ENCODE measurements at places on chromosomes 4 and X.

DNA sequence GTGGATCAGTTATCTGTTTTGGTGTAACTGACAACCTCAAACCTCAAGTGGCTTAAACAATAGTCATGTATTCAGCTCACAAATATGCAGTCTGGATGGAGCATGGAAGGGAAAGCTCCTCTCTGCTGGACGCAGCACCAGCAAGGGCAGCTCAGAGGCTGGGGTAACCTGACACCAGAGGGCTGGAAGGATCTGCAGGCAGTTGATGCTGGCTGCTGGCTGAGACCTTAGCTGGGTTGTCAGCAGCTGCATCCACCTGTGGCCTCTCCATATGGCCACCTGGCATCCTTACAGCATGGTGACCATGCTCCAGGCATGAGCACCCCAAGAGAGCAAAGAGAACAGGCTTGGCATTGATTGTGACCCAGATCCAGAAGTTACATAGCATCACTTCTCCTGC is 46.7 kb downstream of the ENPP6 start:
- DNase-seq: peak; percentile 54

DNA sequence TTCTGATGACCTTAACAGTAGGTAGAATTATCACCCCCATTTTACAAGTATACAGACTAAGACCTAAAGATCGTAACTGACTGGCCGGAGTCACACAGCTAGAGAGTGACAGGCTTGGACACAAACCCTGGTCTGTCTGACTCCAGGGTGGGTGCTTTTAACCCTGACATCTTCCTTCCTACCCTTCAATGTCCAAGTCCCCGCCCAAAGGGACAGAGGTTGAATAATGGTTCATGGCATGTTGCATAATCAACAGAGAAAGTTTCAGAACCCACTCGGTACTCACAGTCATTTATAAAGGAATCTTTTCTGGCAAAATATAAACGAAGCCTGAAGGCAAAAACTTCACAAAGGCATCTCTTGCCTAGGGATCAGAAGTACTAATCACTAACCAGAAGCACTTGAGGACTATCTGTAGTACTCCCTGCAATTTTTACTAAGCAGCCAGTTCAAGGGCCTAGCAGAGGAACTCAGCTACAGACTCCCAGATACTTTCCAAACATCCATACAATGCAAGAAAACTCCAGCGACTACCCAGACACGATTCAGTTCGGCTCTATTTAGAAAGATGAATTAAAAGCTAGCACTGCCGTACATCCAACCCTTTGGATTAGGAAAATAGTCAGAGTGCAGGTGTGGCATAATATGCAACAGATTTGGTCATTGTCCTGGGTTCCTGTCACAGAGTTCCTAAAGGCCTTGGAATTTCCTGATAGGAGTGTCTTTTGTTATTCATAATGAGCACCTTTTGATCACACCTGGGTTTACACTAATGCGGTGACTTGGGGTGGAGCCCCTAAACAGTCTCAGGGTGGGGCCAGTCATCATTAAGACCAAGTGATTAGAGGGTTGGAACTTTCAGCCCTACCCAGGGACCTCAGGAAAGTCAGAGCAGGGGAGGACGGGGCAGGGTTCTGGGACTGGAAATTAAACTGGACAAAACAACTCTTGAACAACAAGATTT is 44.0 kb downstream of the RELL1 start:
- no peak for DNase-seq

GRCh38 chr4:16140879-16141249 is 57.0 kb upstream of the PROM1 start:
- DNase-seq: peak; percentile 91

GRCh38 chr4:41212616-41213203 is 1.6 kb downstream of the APBB2 start:
- peak; percentile 74 for DNase-seq

DNA sequence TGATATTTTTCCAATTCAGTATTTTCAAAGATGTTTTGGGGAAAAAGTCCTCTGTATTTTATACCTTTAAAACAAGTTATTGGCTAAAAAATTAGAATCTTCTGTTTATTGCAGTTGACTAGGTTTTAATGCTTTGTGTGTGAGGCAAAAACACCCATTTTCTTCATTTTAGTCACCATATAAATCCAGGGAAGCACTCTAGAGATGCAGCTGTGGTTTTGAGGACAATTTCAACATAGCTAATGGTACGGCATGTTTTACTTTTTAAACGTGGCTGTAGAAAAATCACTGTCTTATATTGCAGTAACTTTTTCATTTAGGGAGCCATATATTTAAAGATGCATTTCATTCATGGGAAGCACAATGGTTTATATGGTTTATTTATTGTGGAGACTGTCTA is 129.1 kb upstream of the PITX2 start:
- DNase-seq: no peak

DNA sequence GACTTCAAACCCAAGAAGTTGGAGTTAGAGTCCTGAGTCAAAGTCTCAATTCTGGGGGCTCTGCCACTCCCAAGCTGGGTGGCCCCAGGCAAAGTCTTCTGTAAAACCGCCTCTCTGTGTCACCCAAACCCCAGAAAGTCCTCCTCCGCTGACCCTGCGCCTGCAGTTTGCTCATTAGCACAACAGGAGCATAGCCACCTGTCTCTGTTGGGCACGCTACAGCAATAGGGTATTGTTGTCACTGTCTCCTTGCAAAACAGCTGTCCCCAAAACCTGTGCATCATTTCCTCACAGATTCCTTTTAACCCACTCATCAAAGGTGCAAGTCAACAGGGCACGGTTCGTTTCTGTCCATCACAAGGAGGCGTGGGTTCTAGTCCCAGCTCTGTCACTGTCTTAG is 8.0 kb upstream of the DGAT2L6 start:
- no peak for DNase-seq

- DNase-seq: no peak
Measured at GRCh38 chr4:83387476-83388312, 53.0 kb upstream of the HPSE start.

- DNase-seq: no peak
Measured at GRCh38 chr4:106269711-106270110, 46.3 kb downstream of the TBCK start.

- DNase-seq: no peak
Measured at GRCh38 chrX:109856974-109857373, 123.9 kb upstream of the ACSL4 start.

- DNase-seq: peak; percentile 43
Measured at GRCh38 chrX:69615779-69616456, at the start of gene EDA. EDA (plus strand) TSS chrX:69616113.

- DNase-seq: no peak
Measured at GRCh38 chr4:170662250-170662649, 572.5 kb upstream of the AADAT start.

DNA sequence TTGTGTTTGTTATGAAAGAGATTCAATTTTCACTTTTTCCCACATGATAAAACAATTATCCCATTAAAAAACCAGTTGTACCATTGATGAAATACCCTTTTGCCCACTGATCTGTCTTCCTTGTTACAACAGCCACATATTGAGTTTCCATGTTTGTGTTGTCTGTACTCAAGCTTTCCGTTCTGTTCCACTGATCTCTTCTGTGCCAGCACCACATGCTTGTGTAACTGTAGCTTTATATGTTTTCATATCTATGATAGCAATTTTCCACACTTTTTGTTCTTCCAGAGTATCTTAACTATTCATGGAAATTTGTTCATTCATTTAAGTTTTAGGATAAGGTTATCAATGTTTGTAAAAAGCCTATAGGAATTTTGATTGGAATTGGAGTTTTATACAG is 24.3 kb upstream of the RELL1 start:
- no peak for DNase-seq

DNA sequence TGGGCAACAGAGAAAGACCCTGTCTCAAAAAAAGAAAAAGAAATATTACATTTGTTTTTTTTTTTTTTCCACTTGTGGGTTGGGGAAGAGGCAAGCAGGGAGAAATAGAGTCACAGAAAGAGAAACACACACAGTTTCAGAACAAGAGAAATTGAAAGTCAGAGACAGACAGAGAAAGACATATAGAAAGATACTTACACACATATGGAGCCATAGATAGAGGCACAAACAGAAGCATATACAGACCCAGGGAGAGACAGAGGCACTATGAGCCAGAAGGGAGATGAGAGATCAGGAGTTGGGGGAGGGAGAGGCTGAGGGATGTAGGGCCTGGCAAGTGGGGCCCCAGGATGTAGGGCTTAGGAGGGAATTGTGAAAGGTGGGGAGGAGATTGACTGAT is 55.2 kb upstream of the GIMD1 start:
- no peak for DNase-seq

DNA sequence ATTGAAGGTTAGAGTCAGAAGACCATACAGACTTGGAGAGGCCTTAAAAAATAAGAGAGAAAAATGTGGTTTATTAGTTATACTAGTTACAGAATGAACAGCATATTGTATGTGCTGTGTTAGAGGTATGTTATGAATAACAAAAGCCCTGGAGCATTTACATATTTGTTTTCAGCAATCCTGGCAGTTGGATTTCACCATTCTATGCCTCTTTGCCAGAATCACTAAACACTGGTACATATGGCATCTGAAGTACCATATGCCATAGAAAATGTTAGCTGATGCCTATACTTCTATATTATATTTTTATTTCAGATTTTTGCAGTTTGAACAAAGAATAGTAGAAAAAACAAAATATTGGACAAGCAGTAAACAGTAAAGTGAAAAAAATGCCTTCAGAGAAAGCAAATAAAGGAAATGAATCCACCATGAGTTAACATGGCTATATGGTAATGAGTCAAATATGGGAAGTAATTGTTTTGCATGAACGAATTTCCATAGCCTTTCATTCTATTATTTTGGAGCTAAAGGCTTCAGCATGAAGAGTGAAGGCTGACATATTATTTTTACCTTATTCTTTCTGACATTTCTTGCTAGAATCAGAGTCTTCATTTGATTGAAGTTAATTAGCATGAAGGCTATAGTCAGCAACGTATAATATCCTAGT is 41.9 kb upstream of the PRDM8 start:
- no peak for DNase-seq

DNA sequence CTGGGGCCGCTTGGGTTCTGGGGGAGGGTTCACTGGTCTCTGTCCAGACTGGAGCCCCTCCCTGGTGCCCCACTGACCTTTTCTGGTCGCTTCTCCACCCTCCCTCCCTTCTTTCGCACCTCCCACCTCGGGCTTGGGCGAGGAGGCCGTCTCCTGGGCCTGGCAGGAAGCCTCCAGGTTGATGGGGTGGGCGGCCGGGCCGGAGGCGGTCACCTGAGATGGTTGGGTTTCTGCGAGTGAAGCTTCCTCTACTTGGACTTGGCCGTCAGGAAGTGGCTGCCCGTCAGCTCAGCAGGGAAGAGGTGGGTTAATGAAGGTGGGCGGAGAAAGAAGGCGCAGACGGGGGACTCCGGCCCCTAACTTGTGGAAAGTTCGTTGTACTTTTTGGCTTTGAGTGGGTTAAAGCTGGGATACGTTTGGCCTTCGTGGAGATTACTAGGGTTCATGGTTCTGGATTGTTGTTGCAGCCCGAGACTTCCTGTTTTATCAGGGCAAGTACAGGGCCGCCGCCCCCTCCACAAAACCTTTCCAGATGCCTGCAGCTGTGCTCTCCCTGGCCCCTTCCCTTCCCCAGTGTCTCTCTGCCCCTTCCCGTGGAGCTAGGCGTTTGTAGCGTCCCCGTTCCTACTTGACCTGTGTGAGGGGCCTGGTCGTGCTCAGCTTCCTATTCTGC is 1.2 kb downstream of the AKAP17A start:
- DNase-seq: peak; percentile 11

- no peak for DNase-seq
Measured at GRCh38 chr4:78297116-78297800, 240.1 kb downstream of the FRAS1 start.

DNA sequence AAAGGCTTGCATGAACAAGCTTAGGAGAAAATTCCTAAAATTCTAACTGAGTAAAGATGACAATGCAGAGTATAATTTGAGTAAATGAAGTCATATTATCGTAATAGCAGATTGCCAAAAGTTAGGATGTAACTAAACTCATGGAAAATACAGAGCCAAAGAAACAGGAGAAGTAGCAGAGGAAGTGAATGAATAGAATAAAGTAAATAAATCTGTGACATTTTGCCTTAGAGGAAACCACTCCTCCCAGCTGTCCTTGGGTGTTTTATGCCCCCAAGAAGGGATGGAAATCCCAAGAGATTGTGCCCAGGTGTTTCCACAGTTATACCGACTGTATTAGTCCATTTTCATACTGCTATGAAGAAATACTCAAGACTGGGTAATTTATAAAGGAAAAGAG is 1.9 kb upstream of the BMX start:
- no peak for DNase-seq

DNA sequence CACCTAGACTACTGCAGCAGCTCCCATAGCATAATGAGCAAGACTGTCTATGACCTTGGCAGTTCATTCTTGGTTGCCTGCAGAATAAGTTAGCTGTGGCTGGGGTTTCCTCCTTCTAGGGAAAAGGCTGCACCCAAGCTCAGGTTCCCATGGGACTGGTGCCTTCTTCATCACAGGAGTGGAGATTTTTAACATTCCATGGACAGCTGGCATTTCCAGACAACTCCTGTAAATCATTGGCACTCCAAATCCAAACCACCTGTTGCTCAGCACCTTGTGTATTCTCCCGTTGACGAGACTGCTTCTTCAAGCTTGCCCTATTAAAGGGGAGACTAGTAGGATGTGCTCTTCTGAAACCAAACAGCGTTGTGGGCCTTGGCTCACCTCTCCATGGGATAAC is 7.8 kb upstream of the NUP54 start:
- DNase-seq: no peak

DNA sequence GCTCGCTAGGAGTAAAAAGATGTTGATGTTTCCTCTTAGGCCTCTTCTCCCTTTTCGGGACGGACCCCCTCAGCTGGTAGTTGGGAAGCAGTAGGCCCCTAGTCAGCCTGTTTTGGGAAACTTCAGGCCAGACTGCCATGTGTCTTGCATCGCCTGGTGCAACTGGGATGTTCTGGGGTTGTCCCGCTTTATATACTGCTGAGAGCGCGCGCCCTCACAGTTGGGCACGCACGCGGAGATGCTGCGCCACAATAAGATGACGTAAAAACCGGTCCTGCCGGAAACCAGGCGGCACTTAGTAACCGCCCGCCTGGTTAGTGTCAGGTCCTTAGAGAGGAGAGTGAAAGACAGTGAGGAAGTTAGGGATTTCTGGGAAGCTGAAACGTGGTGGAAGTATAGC is 231.3 kb upstream of the CT83 start:
- DNase-seq: no peak

DNA sequence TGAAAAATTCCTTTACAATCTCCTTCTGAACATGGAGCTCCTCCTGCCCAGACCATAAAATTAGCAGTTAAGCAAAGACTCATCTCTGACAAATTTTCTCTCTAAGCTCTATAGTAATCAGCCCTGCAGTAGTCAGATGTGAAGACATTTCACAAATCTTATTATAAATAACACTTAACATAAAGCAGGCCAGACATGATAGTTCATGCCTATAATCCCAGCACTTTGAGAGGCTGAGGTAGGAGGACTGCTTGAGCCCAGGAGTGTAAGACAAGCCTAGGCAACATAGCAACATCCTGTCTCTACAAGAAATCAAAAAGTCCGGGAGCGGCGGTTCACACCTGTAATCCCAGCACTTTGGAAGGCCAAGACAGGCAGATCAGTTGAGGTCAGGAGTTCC is 29.9 kb downstream of the TRMT2B start:
- no peak for DNase-seq
